ENCODE measurements at places on chromosomes 3 and 15.

DNA sequence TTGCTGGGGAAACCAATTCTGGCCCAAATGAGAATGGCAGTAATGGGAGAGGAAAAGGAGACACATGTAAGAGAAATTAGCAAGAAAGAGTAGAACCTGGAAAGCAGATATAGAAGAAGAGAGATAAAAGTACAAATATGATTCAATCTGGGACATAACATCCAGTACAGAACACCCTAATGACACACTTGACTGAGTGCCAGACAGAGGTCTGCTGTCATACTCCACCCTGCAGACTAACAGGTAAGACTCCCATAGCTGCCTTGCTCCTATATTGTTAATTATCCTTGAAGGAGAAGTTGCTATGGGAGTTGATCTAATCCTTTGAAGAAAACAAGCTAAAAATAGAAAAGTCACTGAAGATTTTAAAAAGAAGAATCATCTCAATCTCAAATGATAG is 21.1 kb downstream of the CCPG1 start:
- no peak for DNase-seq

GRCh38 chr3:72312339-72312738 is 527.4 kb upstream of the PROK2 start:
- peak; percentile 32 for DNase-seq

DNA sequence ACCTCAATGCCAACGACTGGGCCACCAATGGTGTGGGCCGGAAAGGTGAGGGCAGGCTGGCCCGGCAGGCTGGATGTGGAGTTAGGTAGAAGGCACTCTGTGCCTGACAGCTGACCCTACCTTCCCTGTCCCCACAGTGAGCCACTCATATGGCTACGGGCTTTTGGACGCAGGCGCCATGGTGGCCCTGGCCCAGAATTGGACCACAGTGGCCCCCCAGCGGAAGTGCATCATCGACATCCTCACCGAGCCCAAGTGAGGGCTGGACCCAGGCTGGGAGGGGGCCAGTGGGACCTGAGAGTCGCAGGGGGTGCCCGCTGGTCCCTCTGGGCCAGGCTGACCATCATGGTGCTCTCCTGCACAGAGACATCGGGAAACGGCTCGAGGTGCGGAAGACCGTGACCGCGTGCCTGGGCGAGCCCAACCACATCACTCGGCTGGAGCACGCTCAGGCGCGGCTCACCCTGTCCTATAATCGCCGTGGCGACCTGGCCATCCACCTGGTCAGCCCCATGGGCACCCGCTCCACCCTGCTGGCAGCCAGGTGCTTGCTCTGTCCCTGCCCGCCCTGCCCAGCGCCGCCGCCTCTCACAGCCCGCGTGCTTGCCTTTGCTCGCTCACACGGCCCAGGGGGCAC is 4.5 kb upstream of the FES start:
- DNase-seq: no peak

- DNase-seq: no peak
Measured at GRCh38 chr3:106810300-106810875, 566.9 kb upstream of the CCDC54 start.

- DNase-seq: no peak
Measured at GRCh38 chr3:127959873-127960272, 44.8 kb downstream of the KBTBD12 start.
